GM23248 (cell line): ENCODE measurements at places on chromosomes 2 and 18.

DNA sequence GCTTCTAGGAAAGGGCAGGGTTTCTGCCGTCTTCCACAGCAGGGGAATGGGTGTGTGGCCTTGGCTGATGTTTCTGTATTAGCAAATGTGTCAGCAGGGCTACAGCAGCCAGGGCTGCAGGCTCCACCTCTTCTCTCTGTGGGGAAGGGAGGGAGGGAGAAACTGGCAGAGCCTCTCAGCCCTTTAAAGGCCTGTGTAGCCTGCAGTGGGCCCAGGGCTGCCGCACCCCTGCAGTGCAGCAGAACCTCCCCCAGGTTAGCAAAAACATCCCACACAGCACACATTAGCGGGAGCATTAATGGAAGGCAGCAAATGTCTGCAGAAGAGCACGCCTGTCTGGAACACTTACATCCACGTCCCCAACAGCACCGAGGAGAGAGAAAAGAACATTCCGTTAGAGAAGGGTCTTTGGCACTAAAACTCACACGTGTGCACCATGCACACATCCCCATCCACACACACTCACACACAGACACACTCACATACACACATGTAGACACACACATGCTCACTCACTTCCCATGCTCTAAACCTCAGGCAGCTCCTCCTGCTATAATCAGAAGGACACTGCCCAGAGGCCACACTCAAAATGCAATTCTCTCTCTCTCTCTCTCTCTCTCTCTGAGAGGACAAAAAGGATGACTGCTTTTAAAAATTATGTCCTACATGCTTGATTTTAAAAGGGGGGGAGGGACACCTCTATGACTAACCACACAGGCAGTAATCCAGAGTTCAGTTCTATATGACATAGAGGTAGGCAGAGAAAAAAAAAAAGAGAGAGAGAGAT lies 24.1 kb downstream of the MRPL35 start:
- peak; percentile 76 for DNase-seq

- DNase-seq, result no peak
Measured at GRCh38 chr2:2846332-2847208, 515.5 kb upstream of the MYT1L start.

DNA sequence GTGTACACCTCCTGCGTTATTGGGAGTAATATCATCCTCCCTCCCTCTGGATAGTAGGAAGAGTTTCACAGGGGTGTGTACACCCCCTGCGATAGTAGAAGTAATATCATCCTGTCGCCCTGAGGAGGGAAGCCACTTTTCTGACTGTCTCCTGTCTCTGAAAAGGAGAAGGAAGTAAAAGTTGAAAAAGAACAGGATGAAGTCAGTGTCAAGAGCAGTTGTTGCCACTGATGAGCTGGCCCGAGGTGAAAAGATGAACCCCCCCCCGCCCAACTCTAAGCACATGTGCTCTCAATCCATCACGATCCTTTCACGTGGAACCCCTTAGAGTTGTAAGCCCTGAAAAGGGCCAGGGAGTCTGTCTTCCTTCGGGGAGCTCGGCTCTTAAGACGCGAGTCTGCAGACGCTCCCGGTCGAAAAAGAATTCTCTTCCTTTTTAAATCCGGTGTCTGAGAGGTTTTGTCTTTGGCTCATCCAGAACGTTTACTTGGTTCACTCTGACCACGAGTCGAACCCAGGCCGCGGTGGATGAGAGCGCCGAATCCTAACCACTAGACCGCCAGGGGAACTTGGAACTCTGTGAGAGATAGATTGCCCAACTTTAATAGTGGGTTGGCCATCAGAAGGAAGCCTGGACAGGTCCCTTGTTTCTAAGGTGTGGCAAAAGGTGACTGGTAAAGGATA lies 22.4 kb upstream of the NAGK start:
- no peak for DNase-seq

DNA sequence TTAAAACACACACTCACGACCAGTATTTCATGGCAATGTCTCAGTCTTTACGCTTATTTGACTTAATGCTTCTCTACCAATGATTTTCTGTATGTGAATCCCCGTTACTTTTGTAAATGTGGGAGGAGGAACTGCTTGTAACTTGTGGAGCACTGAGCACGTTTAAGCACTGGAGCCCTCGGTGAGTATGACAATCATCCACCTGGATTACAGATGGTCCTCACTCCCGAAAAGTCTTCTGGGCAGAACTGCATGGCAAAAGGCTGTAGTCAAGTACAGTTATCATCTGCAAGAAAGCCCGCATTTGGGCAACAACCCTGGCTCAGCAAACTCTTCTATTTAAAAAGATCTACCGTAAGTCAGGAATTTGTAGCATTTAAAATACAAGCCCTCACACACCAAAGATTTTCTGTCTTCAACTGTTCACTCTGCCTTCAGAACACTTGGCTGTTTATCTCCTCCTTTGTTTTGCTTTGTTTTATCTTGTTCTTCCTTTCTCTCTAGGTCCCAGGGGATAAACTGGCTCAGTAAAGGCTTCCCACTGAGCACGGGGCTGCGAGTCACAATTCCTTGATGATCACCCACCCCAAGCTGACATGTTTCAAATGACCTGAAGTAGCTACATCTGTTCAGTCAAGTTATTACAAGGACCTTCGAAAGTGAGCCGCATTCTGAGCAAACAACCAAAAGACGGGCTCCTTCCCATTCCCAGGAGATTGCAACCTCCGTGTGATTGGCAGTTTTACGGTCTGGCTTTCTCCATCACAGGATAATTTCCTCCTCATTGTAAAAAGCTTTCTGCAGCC lies 102.2 kb downstream of the DLGAP1 start:
- DNase-seq, result no peak

DNA sequence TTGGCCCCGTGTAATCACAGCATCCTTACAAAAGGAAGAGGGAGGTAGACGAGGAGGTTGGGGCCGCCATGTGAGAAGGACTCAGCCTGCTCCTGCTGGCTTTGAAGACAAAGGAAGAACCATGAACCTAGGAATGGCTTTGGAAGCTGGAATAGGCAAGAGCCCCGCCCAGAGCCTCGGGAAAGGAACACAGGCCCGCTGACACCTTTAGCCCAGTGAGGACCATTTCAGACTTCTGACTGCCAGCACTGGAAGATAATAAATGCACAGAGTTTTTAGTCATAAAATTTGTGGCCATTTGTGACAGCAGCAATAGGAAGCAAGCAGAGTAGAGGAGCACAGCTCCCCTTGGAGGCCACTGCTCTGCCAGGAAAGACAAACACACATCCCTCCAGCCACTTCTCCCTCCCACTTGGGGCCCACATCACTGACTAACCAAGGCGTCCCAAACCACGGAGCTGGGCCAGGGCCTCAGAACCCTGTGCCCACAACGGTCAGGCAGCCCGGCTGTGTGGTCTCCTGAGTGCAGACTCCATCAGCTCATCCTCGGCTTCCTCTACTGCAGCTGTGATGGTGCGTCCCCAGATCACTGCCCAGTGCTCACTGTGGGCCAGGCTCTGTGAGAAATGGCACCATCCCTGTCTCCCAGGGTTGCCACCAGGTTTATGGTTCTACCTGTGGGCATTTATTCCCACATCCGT lies 39.7 kb downstream of the TFCP2L1 start:
- no peak for DNase-seq

DNA sequence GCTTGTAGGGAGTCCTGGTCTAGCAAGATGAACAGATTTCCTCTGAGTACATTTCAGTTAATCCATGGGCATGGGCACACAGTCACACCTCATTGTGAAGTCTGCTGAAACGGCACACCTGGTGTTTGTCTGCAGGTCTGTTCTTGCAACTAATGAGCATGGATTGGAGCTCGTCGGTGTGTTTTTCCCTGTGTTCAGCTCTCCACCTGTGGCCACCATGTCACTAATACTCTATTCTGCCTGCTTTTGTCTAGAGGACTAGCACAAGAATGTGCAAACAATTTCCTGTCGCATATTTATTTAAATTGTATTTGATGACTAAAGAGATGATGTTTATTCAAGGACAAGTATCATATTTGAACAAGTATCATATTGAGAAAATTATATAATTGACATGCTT lies 24.5 kb upstream of the PPP4R1 start:
- DNase-seq, result no peak

DNA sequence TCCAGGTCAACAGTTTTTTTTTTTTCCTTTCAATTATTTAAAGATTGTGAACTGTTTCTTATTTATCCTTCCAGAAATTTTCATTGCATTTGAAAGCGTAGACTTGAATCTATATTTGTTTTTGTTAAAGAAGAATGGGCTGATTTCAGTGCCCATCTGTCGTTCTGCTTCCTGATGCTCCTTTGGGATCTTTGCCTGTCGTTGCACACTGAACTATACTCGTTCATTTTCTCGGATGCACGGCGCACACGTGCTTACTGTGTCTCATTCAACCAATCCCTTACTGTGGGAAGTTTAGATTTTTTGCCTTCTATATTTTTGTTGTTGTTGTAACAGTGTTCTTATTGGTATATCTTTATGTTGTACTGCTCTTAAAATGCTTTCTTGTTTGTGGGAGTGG lies 149.7 kb downstream of the VAPA start:
- no peak for DNase-seq

DNA sequence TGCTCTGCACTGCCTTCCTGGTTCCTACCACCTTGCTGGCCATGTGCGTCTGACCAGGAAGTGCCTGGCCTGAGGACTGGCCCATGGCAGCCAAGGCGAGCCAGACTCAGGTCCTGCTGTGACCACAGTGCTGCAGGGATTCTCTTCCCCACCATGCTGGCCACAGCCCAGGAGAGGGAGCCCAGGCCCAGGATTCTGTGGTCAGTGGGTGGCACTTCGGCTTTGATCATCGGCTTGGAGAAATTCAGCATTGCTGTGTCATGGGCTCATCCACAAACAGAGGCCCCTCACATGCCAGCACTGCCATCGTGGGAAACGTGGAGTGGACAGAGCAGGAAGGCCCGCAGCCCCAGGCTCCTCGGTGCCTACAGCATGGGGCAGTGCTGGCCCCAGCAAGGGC lies 211.6 kb downstream of the SEPTIN10 start:
- no peak for DNase-seq

DNA sequence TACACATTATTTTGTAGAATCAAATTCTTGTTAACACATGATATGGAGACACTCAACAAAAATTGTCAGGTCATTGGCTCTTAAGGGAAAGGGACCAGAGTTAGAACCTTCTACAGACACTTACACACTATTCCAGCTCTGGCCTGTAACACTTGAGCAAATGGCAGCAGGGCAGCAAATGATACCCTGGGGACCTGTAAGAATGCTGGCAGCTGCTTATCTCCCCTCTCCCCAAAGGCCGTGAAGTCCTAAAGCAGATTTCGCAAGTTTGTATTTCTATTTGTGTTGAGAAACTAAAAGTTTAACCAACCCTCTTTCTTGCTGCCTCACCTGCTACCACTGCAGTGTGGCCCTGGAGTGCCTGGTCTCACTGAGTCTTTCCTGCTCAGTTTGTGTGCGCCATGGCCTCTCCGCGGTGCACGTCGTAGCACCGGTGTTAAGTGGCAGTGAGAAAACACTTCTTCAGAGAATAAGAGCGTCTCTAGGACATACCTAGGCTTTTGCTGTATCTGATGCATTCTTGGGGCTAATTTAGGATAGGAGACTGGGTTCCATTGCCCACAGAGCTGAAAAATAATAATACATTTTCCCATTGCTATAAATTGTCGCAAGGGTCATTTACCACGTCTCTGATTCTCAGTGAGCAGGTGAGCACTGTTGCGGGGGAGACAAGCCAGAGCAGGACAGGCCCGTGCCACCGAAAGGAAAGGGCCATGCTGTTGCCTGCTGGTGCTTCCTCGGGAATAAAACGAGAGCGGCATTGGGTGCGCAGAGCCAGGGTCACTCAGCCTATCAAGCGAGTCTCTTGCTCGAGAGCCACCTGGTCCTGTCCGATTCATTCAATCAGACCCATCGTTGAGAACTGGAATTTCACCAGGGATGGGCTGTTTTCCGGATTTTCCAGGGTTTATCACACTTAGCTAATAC lies 204.9 kb downstream of the PTGR3 start:
- DNase-seq, result no peak

GRCh38 chr2:70887550-70888246 lies 48.0 kb upstream of the ATP6V1B1 start:
- no peak for DNase-seq

GRCh38 chr2:86825693-86826381 lies 35.1 kb upstream of the CD8A start:
- no peak for DNase-seq

DNA sequence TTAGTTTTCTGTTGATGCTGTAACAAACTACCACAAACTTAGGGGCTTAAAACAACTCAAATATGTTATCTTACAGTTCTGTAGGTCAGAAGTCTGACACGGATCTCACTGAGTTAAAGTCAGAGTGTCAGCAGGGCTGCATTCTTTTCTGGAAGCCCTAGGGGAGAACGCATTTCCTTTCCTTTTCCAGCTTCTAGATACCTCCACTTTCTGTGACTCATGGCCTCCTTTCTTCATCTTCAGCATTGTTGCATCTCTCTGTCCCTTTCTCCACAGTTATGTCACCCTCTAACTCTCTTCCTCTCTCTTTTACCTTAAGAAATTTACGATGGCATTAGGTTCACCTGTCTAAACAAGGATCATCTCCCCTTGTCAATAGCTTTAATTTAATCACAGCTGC lies 13.3 kb upstream of the PPP4R1 start:
- DNase-seq, result peak; percentile 72

DNA sequence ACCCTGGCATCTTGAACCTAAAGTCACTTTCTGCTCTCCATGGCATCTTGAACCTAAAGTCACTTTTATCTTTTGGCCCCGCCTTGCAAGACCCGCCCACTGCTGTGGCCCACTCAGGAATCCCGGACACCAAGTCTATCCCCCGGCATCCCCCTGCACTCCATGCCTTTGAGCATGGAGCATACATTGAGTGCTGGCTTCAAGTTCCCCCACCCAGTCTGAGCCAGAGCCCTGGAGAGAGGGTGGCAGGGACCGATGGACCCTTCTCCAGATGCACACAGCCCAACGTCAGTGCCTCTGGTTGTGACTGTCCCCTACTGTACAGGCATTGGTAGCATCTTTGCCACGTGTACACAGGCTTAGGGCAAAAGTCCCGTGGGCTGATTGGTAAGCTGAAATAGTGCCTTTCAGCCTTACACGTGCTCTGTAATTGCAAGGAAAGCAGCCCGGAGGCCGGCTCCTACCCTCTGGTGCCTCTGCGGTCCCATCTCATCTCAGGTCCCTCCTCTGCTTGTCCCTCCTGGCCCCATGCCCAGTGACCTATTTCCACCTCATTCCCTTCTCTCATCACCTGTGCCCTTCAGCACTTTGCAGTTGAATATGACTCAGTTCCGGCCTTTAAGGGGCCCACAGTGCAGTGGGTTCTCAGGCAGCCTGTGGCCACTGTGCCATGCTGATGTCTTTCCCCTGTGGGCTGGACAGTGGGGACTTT lies 154.0 kb downstream of the INHBB start:
- DNase-seq, result peak; percentile 6
